ENCODE measurements at places on chromosomes 4 and X.

GRCh38 chr4:98521486-98521885 lies 136.9 kb downstream of the TSPAN5 start:
- no peak for DNase-seq
- no peak overlapping the region for H3K4me3 ChIP-seq
- H3K4me1 ChIP-seq: peaks cover 71% of the 10 kb centered on the region
- peak overlapping the region; percentile 36 for H3K27ac ChIP-seq
- peaks cover 14% of the 10 kb centered on the region for H3K36me3 ChIP-seq

- H3K27me3 ChIP-seq: peaks cover 2% of the 10 kb centered on the region
- no peak for DNase-seq
- H3K27ac ChIP-seq: no peak overlapping the region
- peaks cover 8% of the 10 kb centered on the region for H3K4me1 ChIP-seq
Observed at GRCh38 chrX:76153221-76153620, 19.6 kb upstream of the PBDC1 start.

- peaks cover 33% of the 10 kb centered on the region for H3K4me1 ChIP-seq
- no peaks in the 10 kb centered on the region for H3K36me3 ChIP-seq
- no peak overlapping the region for H3K27ac ChIP-seq
- peak; percentile 32 for DNase-seq
- no peak overlapping the region for H3K4me3 ChIP-seq
Observed at GRCh38 chr4:158729716-158730559, 6.7 kb upstream of the PPID start.

GRCh38 chr4:67894659-67895058 lies 10.9 kb upstream of the TMPRSS11D start:
- DNase-seq: no peak
- H3K27me3 ChIP-seq: no peaks in the 10 kb centered on the region
- no peak overlapping the region for H3K27ac ChIP-seq
- H3K4me1 ChIP-seq: no peaks in the 10 kb centered on the region
- no peaks in the 10 kb centered on the region for H3K36me3 ChIP-seq

DNA sequence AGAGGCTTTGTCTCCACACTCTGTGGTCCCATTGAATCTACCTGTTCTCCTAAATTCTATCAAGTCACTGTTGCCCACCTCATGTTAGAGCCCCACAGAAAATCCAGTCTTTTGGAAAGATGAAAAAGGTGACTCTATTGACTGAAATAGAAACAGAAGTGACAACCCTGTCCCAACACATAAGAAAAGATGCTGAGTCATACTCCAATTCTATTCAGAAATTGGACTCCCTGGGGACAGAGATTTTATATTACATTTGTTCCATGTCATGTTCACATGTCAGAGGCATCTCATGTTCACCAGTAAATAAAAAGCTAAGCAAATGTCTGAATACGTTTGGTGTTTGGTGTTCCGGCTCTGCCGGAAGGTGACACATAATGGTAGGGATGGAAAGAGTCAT lies 2.9 kb upstream of the GRPR start:
- H3K27me3 ChIP-seq: peaks cover 10% of the 10 kb centered on the region
- peaks cover 17% of the 10 kb centered on the region for H3K4me1 ChIP-seq
- DNase-seq: no peak
- H3K27ac ChIP-seq: no peak overlapping the region

- no peaks in the 10 kb centered on the region for H3K27me3 ChIP-seq
- no peaks in the 10 kb centered on the region for H3K36me3 ChIP-seq
- no peak overlapping the region for H3K27ac ChIP-seq
- H3K4me1 ChIP-seq: no peaks in the 10 kb centered on the region
- H3K4me3 ChIP-seq: no peak overlapping the region
- no peak for DNase-seq
Observed at GRCh38 chrX:10244915-10245622, 88.3 kb downstream of the CLCN4 start.

DNA sequence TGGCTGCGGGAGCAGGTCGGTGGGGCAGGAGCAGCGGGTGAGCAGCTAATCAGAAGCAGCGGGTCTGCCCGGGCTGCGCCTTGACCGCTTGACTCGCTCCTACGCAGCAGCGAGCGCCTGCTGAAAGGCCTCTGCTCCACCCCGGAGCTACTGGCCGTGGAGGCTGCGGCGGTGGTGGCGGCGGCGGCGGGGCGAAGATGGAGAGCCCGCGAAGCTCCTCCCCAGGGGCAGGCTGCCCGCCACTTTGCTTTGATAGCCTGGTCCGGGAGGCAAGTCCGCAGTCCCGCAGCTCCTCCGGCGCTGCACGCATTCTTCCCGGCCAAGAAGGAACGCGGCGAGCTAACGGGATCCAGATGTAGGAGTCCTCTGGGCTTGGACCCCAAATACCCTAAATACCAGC lies 36.7 kb downstream of the PJA1 start:
- H3K36me3 ChIP-seq: no peaks in the 10 kb centered on the region
- no peak for DNase-seq
- H3K4me1 ChIP-seq: no peaks in the 10 kb centered on the region
- no peak overlapping the region for H3K4me3 ChIP-seq

GRCh38 chrX:83510510-83511062 lies 2.5 kb downstream of the POU3F4 start:
- peaks cover 21% of the 10 kb centered on the region for H3K27me3 ChIP-seq
- no peaks in the 10 kb centered on the region for H3K4me1 ChIP-seq
- no peak overlapping the region for H3K4me3 ChIP-seq

- H3K4me1 ChIP-seq: no peaks in the 10 kb centered on the region
- H3K27ac ChIP-seq: no peak overlapping the region
- no peaks in the 10 kb centered on the region for H3K27me3 ChIP-seq
- H3K36me3 ChIP-seq: no peaks in the 10 kb centered on the region
Observed at GRCh38 chrX:141936080-141936479, 32.4 kb downstream of the MAGEC1 start.

GRCh38 chr4:3489451-3489962 lies 26.4 kb downstream of the DOK7 start:
- H3K4me3 ChIP-seq: no peak overlapping the region
- no peaks in the 10 kb centered on the region for H3K36me3 ChIP-seq
- no peaks in the 10 kb centered on the region for H3K4me1 ChIP-seq
- no peak for DNase-seq

- peaks cover 3% of the 10 kb centered on the region for H3K27me3 ChIP-seq
- no peak for DNase-seq
- H3K4me1 ChIP-seq: no peaks in the 10 kb centered on the region
Observed at GRCh38 chr4:18686338-18687037, 664.9 kb upstream of the LCORL start.

DNA sequence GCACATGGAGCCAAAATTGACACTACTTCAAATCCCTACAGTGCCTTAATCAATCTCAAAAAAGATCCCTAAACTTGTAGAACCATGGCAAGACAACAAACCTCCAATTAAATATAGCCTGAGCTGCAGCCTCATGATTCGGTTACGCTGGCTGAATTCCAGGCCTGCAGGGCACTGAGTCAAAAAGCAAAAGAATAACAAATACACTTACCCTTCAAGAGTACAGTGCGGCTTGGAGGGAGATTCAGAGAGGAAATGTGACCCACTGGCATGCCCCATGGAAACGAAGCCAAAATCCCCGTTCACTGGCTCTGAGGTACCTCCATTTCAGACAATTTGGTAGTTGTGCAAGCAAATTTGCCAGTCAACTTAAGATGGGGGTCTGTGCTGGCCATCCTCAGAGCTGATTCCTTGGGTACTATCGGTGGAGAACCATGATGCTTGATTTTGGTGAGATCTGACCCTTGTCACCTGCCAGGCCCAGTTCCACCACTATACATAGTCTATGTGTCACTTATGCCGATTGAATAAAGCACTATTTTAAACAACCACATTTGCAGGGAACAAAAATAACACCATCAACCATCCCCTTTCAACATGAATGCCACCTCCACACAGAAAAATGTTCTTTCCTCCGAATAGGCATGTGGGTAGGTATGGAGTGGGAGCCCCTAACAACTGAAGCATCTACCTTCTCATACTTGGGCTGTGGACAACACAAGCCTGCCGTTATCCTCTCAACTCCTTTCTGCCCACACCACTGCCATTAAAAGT lies 2.1 kb downstream of the C4orf54 start:
- no peaks in the 10 kb centered on the region for H3K4me1 ChIP-seq
- H3K27me3 ChIP-seq: peaks cover 3% of the 10 kb centered on the region
- no peak for DNase-seq
- H3K36me3 ChIP-seq: no peaks in the 10 kb centered on the region

DNA sequence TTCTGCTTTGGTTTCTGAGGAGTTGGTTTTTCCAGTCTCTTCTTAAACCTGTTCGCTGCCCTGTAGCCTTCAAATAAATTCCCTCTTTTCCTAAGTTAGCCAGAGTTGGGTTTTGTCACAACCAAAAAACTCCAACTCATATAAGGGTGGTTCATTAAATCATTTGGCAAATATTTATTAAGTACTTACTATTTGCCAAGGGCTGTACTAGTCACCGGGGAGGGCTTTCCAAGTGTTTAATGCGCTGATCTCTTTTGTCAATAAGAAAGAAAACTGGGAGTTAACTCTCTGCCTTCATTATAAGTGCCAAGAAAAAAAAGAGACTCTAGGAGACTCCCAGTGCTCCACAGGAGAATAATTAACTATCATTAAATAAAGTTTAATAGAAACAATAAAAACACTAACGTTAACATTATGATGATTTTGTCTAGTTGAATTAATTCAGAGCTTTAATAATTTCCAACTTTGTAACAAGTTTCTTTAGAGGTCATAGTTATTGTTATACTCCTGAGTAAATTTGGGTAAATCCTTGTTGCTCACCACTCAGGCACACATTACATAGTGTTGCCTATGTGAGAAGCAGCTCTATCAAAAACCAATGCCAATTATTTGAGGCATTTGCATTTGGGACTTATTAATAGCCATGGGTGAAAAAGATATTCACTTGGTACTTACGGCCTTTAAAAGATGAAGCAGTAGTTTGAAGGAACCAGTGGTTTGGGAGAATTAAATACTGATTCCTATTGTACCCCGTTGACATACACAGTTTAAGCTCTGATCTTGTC lies 122.5 kb upstream of the TEX13D start:
- H3K4me1 ChIP-seq: peaks cover 29% of the 10 kb centered on the region
- no peak overlapping the region for H3K4me3 ChIP-seq
- H3K27me3 ChIP-seq: peaks cover 5% of the 10 kb centered on the region

- H3K36me3 ChIP-seq: no peaks in the 10 kb centered on the region
- no peak overlapping the region for H3K27ac ChIP-seq
- H3K4me3 ChIP-seq: no peak overlapping the region
Observed at GRCh38 chrX:11462136-11462535, 168.9 kb downstream of the AMELX start.

DNA sequence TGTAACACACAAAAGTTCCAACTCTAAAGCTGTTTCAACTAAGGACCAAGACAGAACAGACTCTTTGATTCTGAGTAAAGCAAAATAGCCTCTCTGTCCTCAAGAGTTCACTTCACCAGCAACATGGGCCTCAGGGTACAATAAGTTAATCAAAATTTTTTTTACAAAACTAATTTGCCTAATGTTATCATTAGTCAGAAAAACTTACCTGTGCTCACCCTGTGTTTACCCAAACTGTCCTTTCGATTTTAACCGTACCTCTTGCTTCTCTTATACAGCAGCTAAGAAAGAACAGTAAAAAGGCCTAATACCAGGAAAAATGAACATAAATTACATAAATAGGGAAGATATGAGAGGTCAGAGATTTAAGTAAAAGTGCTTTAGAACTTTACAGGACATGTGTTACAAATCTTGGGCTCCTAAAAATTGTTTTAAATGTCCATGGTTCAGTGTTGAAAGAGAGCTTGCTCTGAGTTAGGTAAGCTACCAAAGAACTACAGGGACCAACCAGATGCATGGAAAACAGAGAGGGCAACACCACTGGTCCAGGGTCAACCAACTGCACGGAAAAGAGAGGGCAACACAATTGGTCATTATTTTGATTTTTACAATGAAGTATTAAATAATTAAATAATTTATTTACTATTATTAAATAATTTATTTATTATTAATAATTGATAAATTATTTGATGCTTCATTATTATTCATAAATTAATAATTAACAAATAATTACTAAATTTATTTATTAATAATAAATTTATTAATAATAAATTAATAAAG lies 73.1 kb downstream of the FAT1 start:
- DNase-seq: no peak
- H3K4me3 ChIP-seq: no peak overlapping the region
- H3K4me1 ChIP-seq: no peaks in the 10 kb centered on the region

DNA sequence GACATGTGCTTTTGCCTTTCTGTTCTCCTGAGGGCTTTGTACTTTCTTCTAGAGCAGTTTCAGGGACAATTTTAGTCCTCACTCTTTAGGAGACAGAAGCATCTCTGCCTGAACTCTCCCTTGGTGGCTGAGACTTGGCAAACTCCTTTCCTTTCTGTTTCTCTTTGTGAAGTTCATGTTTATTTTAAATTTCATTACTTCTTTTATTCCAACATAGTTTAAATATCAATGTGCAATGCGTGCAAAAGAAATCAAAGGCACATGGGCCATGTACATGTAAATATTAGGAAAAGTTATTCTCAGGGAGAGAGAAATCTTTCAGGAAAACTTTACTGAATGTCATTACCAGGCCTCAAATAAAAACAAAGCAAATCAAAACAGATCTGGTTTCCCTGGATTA lies 177.6 kb downstream of the RNF150 start:
- H3K27ac ChIP-seq: no peak overlapping the region
- H3K4me3 ChIP-seq: no peak overlapping the region
- no peak for DNase-seq
- no peaks in the 10 kb centered on the region for H3K4me1 ChIP-seq
- H3K27me3 ChIP-seq: no peaks in the 10 kb centered on the region
- H3K36me3 ChIP-seq: no peaks in the 10 kb centered on the region

GRCh38 chr4:74830928-74831327 lies 36.6 kb upstream of the BTC start:
- no peak for DNase-seq
- H3K4me1 ChIP-seq: no peaks in the 10 kb centered on the region
- H3K27ac ChIP-seq: no peak overlapping the region
- no peak overlapping the region for H3K4me3 ChIP-seq
- H3K36me3 ChIP-seq: no peaks in the 10 kb centered on the region

- no peak for DNase-seq
- H3K36me3 ChIP-seq: no peaks in the 10 kb centered on the region
- H3K4me1 ChIP-seq: no peaks in the 10 kb centered on the region
- H3K27me3 ChIP-seq: peaks cover 13% of the 10 kb centered on the region
- no peak overlapping the region for H3K27ac ChIP-seq
Observed at GRCh38 chrX:72006461-72006860, 95.8 kb downstream of the NHSL2 start.

DNA sequence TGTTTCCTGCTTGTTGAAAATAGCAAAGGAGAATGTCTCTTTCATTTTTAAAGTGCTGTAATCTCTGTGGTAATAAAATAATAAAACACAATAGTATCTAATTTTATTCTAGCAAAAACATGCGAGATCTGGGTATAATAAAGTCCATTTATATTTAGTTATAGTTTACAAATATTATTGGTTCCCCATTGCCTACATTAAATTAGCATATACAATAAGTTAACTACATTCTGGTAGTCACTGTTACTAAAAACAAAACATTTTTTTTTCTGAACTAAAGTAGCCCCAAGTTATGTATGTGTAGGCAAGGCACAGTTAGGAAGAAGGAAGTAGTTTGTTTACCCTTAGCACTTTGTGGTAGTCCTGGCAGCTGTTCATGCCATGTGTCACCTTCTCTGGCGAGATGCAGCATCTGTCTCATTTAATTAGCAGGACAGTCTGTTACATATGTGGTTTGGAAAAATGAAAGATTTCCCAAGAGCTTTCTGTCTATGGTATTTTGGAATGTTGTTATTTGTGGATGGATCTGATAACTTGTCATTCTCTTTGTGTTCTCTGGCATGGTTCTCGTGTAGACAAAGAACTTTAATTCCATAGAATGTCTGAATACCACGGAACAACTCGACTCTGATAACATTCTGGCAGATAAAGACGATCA lies 231.3 kb upstream of the PITX2 start:
- no peaks in the 10 kb centered on the region for H3K27me3 ChIP-seq
- H3K36me3 ChIP-seq: no peaks in the 10 kb centered on the region
- no peaks in the 10 kb centered on the region for H3K4me1 ChIP-seq
- no peak overlapping the region for H3K4me3 ChIP-seq
